ENCODE measurements at places on chromosomes 2 and 18.

GRCh38 chr18:6543330-6543908 lies 128.7 kb upstream of the L3MBTL4 start:
- DNase-seq: peak; percentile 11

- no peak for DNase-seq
Measured at GRCh38 chr2:215535125-215535668, 99.3 kb upstream of the FN1 start.

GRCh38 chr2:63424329-63425078 lies 163.8 kb downstream of the WDPCP start:
- peak; percentile 11 for DNase-seq

- DNase-seq: no peak
Measured at GRCh38 chr2:142879151-142879550, 1.7 kb downstream of the KYNU start.

DNA sequence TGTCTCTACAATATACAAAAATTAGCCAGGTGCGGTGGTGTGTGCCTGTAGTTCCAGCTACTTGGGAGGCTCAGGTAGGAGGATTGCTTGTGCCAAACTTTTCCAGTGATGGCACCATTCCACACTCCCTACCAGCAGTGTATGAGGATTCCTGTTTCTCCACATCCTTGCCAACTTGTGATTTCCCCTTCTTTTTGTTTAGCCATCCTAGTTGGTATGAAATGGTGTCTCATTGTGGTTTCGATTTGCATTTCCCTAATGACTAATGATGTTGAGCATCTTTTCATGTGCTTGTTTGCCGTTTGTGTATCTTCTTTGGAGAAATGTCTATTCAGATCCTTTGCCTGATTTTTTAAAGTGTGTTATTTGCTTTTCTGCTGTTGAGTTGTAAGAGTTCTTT lies 41.0 kb downstream of the EPB41L5 start:
- DNase-seq: no peak

- DNase-seq: no peak
Measured at GRCh38 chr18:56389190-56389589, 249.2 kb downstream of the TXNL1 start.

GRCh38 chr2:33317369-33318007 lies 159.0 kb upstream of the RASGRP3 start:
- no peak for DNase-seq

GRCh38 chr2:125870264-125870663 lies 785.7 kb upstream of the GYPC start:
- DNase-seq: no peak

DNA sequence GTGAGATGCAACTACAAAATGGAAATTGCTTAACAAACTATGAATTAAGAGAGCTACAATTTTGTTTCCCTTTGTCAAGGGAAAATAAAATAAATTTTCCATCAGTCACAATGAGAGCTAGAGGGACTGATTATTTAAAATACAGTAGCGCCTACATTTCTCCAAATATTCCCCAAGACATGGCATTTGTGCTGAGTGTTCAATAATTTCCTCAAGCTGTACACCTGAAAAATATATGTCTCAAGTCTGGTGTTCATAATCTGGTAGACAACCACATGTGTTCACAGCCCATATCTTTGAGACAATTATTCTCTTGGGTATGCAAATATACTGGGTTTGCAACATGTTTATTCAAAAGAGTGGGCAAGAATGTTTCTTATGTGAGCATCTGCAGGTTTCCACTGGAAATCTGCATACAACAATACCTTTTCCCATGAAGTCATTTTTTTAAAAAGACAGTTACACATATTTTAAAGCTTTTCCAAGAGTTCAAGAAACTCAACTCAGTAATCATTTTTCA lies 240.1 kb upstream of the VRK2 start:
- no peak for DNase-seq

GRCh38 chr2:108324531-108325255 lies 36.0 kb downstream of the SULT1C2 start:
- no peak for DNase-seq

- DNase-seq: no peak
Measured at GRCh38 chr2:137367361-137367760, 596.9 kb upstream of the HNMT start.

DNA sequence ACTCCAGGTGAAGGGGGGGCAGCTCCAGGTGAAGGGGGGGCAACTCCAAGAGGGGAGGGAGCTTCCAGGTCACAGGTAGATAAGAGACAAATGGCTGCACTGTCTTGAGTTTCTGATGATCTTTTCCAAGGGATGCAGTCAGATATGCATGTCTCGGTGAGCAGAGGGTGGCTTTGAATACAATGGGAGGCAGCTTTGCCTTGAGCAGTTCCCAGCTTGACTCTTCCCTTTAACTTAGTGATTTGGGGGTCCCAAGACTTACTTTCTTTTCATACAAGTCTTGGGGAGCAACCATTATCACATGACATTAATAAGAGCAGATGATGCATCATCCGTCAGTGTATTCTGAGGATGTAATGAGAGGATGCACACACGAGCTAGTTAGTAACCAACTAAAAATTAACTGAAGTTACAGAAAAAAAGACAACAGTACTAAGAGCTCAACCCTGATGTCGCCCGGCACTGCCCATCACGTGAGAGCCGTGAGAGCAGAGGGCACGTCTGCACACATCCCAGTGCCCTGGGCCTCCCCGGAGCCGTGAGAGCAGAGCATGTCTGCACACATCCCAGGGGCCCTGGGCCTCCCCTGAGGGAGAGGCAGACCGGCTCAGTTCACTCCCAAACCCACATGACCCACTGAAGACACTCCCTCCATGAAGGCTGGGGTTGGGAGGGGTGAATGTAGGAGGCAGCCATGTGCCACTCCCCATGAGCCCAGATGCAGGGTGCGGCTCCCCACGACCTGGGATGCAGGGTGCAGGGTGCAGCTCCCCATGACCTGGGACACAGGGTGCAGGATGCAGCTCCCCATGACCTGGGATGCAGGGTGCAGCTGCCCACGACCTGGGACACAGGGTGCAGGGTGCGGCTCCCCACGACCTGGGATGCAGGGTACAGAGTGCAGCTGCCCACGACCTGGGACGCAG lies 39.4 kb downstream of the PXDN start:
- no peak for DNase-seq

DNA sequence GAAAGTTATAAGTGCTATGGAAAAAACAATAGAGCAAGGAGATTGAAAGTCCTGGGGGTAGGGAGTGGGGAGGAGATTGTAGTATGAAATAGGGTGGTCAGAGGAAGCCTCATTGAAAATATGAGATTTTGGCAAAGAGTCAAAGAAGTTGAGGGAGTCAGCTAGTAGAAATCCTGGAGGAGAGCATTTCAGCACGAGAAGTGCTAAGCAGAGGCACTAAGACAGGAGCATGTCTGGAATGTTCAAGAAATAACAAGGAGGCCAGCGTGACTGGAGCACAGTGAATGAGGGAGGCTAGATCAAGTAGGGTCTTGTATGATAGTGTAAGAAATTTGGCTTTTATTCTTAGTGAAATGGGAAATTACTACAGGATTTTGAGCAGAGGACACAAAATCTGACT lies 2.1 kb upstream of the TSPYL6 start:
- DNase-seq: no peak

DNA sequence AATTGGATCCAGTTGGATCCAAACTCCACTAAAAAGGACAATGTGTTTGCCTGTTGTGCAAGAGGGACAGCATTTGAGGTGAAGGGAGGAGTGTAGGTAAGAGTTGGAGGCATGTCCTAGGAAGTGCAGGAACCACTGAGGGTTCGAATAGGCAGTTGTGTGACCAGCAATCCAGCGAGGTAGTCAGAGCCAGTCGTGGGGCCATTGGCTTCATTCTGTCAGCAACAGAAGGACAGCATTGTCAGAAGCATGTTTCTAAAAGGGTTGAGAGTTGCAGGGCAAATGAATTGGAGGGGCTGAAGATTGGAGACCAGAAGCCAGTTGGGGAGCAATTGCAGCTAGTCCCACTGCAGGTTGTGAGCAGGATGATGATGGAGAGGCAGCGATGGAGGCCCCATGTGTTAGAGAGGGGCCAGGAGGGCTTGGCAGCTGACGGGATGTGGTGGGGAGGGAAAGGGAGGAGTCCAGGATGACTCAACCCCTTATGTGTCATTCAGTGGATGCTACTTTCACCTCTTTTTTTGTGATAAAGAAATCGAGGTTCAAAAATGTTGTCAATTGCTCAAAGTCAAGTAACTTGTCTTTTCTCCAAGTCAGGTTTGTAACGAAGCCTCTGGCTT lies 96.7 kb upstream of the SIX3 start:
- DNase-seq: no peak

DNA sequence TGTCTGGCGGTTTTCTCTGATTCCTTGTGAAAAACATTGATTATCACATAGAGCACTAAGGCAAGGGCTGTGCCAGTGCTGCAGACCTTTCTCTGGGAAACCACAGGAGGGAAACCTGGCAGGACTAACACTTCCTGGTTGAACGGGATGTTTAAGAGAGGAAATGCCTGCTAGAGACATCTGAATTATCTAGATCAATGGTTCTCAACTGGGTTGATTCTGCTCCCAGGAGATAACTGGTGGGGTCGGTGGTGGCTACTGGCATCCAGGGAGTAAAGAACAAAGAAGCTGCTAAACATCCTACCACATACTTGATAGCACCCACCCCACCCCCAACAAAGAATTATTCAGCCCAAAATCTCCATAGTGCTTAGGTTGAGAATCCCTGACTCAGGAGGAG lies 37.5 kb downstream of the DDX18 start:
- DNase-seq: no peak

GRCh38 chr2:10412380-10412779 lies 35.7 kb downstream of the ODC1 start:
- peak; percentile 12 for DNase-seq

DNA sequence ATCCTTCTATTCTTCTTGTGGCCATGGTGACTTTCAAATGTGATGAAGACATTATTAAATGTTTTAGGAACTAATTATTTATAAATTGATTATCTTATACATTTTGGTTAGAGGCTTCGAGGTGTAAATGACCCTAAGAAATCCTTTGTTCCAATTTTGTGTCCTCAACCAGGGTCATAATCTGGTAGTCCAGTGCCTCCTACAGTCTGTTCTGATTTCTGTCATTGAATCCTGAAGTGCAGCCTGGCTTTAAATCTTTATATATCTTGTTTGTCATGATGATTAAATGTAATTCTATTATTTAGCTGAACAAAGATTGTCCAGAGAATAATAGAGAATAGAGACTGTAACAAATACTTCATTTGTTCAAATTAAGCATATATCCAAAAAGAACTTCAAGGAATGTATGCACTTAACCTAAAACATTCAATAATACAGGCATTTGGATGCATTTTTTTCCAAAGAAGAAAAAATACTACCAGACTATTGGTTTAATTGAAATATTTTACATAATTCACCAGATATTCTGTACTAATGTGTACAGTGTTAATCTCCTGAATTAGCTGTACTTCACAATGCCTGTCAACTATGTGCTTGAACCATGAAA lies 89.8 kb downstream of the PRPF40A start:
- peak; percentile 46 for DNase-seq

DNA sequence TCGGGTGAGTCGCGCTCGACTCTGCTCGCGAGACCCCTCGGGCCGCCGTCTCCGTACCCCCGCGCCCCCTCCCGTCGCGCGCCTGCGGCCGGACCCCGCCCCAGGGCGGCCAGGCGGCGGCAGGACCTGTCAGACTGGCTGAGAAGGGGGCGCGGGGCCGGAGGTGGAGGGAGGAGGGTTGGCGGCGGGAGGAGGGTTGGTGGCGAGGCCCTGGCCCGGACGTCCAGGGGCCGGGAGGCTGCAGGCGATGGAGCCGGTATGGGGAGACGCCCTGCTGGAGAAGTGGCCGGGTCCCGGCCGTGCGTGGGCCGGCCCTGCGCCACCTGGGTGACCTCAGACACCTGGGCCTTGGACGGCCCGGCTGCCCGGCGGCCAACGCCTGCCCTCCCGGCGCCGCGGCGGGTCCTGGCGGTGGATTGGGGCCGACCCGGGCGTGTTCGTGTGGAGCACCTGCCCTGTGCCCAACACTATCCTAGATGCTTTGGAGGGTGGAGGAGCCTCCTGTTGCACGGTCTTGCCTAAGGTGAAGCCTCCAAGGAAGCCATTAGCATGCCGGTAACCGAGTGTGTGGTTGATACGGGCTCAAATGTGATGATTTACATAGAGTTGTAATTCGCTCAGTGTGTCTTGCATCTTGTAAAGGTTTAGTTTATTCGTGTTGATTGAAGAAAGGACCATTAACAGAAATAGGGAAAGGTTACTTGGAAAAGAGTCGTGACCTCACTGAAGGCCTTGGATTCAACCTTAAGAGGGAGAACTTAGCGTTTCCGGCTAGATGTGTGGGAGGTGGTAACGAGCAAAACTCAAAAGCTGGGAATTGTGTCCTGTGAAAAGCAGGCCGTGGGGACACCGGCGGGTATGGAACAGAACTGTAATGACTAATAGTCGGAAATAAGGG lies 550 bp downstream of the MYL12B start:
- DNase-seq: no peak

DNA sequence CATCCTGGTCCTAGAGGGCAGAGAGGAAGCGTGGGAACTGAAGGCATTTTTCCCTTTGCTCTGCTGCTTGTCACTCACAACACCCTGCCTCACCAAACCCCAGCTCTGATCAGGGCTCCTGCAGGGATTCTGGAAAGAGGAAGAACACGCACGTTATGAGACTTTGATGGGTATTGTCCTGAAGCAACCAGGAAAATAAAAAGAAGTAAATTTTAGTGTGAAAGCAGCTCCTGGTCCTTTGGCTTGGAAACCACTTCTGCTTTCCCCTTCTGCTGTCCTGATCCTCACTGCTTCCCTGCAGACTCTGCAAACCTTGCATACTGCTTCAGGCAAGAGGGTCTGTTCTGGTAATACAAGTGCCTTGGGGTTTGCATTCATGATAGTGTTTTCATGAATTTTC lies 164.1 kb downstream of the SLC8A1 start:
- DNase-seq: no peak

DNA sequence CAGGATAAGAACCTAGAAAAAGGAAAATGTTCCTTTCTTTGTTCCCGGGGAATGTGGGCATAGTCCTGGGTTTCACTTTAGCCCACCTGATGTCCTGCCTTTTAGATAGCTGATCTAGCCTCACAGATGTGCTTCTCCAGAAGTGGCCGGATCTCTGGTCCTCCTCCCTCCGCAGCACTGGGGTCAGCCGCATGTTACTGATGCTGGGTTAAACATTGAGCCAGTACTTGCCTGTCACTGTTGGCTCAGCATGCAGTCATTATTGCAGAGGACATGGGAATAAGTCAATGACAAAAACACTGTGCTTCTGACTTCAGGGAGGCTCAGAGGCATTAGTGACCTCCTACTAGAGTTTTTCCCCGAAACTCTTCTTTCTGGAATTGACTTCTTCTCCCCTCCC lies 27.6 kb downstream of the NCK2 start:
- no peak for DNase-seq

- DNase-seq: no peak
Measured at GRCh38 chr2:2253172-2254016, 77.7 kb downstream of the MYT1L start.

GRCh38 chr2:55438391-55439100 lies 18.9 kb upstream of the CCDC88A start:
- no peak for DNase-seq

DNA sequence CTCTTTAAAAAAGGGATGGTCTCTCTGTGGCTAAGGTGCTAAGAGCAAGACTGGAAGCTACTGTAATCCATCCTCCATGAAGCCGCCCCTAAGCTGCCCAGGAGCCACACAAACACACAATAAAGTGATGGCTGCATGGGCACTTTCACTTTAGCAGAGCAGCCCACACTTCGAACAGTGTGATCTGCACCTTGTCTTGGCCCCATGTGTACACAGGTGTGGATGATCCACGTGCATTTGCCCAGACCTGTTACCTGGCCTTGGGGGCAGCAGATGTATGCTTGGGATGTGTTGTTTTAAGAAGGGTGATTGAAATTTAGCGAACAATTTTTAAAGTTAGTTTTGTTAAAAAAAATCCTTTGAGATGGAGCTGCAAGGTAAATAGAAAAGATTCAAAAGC lies 39.9 kb downstream of the TMEM178A start:
- no peak for DNase-seq
